ENCODE measurements at places on chromosomes 4 and X.

GRCh38 chrX:100373673-100374072, 36.4 kb downstream of the PCDH19 start:
- no peak for DNase-seq

GRCh38 chr4:42626629-42627146, 30.2 kb downstream of the ATP8A1 start:
- no peak for DNase-seq

- DNase-seq, result no peak
Measured at GRCh38 chr4:180630012-180630665, 1613.1 kb upstream of the TENM3 start.

DNA sequence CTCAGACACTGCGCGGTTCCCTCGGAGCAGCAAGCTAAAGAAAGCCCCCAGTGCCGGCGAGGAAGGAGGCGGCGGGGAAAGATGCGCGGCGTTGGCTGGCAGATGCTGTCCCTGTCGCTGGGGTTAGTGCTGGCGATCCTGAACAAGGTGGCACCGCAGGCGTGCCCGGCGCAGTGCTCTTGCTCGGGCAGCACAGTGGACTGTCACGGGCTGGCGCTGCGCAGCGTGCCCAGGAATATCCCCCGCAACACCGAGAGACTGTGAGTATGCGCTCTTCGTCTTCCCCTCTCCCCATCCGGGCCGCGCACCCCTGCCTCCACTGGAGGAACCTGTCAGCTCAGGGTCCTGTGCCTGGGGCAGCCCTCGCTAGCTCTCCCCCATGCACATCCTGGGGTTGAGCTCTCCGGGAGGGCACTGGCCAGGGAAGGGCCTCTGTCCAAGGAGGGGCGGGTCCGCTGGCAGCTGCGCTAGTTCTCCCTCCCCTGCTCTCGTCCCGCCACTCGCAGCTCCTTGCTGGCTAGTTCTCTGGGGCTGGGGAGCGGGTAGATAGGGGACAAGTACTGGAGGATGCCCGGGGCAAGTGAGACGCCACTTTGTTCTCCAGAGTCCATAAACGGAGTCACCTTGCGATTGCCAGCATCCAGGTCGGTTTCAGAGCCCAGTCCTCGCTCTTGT, 2.2 kb downstream of the SLIT2 start:
- DNase-seq, result no peak

GRCh38 chrX:151510203-151510602, 53.3 kb upstream of the PASD1 start:
- no peak for DNase-seq

DNA sequence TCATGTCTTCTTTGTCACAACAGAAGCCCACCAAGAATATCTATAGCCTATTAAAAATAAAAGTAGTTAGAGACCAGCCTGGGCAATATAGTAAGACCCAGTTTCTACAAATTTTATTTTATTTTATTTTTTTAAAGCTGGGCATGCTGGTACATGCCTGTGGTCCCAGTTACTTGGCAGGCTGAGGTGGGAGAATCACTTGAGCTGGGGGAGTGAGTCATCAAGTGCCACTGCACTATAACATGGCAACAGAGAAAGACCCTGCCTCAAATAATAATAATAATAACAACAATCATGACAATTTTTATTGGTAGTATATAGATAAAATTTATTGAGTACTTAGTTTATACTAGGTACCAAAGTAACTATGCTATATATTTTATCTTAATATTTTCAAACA, 93.0 kb upstream of the NPFFR2 start:
- no peak for DNase-seq

- DNase-seq, result no peak
Measured at GRCh38 chrX:18410038-18410437, 15.4 kb upstream of the CDKL5 start.

DNA sequence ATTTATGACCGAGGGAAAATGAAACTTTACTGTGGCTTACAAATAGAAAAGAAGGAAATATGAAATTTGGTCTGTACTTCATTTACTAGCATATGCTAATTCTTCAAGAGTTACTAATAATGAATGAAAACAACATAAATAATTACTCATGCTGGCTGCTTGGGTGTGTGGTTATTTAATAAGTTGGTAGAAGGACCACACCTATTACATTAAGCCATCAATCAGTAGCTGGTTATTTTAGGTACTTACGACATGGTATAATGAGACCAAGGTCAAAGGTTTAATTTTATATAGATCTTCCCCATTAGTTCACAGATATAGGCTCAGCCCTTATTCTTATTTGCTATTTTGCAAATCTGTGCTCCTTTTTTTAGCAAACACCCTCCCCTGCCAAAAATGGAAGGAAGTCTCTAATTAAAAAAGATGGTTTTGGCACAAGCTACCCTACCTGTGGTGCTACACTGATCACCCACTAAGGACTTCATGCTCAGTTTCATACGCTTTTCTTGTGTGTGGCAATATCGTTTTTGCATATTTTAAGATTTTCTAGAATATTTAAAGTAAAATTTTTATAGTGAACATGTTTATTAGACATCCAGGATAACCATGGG, 14.1 kb downstream of the TMPRSS11D start:
- DNase-seq, result no peak

DNA sequence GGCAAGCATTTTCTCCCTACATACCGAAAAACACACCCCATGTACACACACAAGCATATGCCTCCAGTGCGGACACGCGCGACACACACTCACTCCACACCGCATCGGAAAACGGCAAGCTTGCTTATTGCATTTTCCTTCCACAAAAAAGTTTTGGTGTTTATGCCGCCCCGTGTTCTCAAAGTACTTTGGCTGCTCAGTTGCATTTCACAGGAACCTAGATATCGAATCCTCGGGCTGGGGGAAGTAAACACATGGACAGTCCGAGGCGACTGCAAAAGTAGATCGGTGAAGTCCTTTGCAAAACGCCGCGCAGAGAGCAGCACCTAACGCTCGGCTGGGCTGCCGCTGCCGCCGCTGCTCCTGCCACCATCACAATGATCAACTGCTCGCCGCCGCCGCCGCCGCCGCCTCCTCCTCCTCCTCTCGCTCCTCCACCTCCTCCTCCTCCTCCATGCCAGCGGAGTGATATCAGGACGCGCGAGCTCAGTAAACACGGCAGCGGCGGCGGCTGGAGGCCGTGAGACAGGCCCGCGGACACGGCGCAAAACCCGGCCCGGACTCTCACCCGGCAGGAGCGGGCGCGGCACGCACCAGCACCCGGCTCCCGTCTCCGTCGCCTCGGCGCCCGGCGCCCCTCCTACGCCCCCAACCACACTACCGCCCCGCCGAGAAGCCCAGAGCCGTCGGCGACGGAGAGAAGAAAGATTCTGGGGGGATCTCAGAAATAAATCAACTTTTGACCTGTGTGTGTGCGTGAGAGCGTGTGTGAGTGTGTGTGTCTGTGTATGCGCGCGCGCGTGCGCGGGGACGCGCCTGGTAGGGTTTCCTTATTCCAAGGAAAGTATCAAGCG, at the start of gene MAML3:
Gene MAML3, minus strand, starts transcription at position 467 of the 854 bp plus-strand sequence. CDS start 857 bp downstream, outside the sequence.
- peak; percentile 53 for DNase-seq

- no peak for DNase-seq
Measured at GRCh38 chr4:19194672-19195071, 1057.0 kb upstream of the SLIT2 start.

DNA sequence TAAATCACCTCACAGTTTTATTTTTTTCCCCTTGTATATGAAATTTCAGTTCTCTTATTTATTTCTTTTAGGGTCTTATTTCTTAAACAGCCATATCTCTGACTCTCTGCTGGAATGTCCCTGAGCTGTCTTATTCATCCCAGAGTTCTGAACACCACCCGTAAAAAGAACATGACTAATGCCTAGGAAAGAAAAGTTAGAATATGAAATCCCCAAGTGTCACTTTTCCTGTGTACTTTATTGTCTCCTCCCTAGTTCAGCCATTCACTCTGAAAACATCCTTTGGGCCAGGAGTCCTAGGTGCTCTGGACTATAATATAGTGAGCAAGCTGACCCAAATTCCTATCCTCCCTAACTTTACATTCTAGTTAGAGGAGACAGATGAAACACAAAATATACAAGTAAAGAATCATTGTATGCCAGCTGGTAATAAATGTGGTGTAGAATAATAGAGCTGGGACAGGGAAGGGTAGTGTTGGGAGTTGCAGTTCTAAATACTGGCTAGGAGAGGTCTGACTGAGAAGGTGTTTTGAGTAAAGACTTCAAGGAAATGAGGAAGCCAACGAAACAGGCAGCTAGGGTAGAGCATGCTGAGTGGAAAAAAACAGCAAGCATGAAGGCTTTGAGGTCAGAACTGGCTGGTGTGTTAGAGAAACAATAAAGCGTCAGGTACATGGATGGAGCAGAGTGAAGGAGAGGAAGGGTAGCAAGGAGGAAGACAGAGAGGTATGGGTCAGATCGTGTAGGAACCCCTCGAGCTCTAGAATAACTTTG, 40.6 kb upstream of the FTHL17 start:
- DNase-seq, result no peak

DNA sequence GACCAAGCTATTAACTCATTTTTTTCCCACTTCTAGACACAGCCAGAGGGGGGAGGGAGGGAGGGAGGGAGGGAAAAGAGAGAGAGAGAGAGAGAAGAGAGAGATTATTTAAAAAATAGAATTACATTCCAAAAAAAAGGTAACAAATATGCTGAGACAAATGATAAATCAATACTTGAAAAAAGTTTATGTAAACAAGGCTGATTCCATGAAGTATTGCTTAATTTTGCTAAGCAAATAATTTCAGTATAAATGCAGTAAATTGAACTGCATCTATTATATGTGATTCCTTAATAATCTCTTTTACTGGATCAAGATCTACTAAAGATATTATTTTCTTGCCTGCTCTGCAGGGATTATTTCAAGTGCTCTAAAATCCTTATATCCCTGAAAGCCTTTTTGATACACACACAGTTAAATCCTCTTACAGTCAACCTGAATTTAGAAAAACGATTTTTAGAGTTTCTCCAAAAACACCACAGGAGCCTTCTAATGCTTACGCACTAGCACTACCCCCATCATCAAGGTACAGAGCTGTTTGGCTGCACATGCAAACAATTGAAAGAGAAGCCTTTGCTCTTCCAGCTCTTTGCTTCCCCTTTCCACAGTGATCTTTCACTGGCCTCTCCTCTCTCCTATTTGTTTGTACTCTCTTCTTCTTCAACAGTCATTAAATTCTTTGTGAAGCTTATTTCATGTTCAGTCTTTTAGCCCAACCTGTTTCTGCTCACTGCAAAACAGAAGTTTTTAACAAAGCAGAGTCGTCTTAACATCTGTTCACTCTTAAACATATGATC, 426.3 kb upstream of the FAM241A start:
- DNase-seq, result no peak

GRCh38 chrX:18549643-18550042, 122.3 kb downstream of the RS1 start:
- no peak for DNase-seq

DNA sequence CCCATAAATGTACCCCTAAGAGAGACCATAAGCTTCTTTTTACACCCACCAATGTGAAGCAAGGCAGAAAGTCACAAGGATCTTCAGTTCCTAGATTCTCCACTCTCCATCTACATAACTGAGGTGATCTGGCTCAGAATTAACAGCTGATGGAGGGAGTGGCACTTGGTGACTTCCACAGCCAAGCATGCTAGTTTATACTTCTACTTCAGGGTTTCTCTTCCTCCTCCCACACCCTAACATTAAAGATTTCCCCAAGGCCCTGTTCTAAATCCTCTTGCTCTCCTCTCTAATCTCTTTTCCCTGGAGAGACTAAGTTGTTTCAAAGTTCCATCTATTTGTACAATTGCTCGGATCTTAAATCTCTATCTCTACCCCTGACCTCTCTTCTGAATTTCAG, 81.1 kb downstream of the MBNL3 start:
- DNase-seq, result no peak
